Stimulated activated CD4-positive, alpha-beta T cell treated with anti-CD3 and anti-CD28 coated beads, Interleukin-12 subunit alpha, Interleukin-12 subunit beta, amount 100 ng/mL, for 24 hours (primary cell): ENCODE measurements at places on chromosomes 16 and 17.

DNA sequence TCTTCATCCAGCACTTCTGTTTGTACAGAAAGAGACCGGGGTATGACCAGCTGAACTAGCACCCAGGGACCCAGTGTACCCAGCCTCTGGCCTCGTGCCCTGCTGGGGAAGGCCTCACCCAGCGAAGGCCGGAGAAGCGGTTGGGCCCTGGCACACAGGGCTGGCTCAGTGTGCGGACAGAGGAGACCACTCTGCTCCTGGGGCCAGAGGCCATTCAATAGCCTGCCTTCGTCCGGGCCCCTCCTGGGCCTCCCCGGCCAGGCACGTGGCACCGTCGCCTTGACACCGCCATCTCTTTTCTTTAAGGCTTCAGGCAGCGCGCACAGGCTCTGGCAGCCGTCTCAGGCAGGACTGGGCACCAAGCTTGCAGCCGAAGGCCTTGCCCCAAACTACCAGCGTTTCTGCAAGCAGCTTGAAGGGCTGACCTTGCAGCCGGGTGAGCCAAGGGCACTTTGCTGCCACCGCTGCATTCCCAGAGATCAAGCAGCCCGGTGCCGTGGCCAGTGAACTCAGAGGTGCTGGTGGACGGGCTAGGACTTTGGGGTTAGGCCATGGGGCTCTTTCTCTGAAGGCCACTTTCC lies 8.0 kb downstream of the TAX1BP3 start:
- no peak for DNase-seq

- DNase-seq, result no peak
These were observed 17.6 kb downstream of the SLC13A5 start for GRCh38 chr17:6695565-6695964.

GRCh38 chr17:57682701-57683100 lies 62.4 kb downstream of the CCDC182 start:
- DNase-seq, result no peak

GRCh38 chr17:58307468-58308172 lies 21.0 kb downstream of the TSPOAP1 start:
- DNase-seq, result no peak

DNA sequence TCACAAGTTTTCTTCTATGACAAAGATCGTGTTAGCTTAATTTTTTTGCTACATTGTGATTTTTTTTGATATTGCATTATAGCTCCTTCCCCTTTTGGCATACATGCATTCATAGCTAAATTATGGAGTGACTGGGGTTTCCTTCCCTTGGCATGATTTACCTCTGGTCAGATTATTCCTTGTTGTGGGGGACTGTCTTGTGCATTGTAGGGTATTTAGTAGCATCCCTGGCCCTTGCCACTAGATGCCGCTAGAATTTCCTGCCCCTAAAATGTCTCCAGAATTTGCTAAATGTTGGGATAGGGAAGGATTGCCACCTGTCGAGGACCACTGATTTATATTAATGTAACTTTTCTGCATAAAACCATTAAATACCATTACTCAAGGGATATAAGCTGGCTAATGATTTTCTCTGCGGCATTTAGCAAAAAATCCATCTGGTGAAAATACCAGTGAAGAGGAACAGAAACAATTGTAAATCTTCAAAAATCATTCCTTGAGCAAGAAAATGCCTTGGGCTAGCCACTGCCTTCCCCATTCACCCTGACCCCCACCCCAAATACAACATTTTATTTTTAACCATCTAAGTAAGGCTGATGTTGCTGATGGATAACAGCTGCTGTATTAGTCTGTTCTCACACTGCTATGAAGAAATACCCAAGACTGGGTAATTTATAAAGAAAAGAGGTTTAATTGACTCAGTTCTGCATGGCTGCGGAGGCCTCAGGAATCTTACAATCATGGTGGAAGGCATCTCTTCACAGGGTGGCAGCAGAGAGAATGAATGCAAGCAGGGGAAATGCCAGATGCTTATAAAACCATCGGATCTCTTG lies 195.2 kb downstream of the MAP2K6 start:
- no peak for DNase-seq
